Coronary artery (tissue), 2 donors: ENCODE measurements at places on chromosomes 5 and 9.
A peak's percentile ranks its signal among the peaks of the same experiment; 100 is the strongest.

- peak; percentile 11 for DNase-seq
These were observed 155.4 kb downstream of the FSTL4 start for GRCh38 chr5:133456933-133457402.

DNA sequence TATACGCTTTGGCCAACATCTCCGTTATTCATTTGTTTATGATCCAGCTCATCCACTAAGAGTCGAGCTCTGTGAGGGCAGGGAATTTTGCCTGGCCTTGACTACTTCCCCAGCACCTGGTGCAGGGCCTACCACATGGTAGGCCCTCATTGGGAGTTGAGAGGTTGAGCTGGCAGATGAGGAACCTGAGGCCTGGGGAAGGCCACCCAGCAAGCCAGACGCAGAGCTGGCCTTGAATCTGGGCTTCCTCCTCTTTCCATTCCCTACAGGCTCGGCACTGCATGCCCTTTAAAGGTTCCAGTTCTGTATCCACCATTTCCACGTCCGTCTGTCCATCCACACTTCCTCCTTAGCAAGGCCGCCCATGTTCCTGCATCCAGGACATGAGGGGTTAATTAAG lies 24.2 kb downstream of the KCNMB1 start:
- DNase-seq: no peak

DNA sequence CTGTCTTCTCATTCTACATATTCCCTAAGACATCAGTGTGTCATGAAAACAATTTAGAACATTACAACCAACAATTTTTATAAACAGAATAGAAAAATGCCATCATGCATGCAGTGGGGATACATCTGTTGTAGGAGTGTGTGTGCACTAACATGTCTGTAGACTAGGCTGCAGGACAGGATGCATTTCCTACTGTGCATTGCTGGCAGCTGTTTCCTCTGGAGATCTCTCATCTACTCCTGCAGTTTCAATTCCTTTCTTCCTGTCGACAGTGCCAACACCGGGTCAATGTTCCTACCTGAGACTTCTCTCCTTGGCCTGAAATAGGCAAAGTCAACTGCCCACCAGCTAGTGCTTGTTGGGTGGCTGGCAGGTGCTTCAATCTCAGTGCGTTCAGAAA lies 69.8 kb downstream of the ANKH start:
- no peak for DNase-seq

DNA sequence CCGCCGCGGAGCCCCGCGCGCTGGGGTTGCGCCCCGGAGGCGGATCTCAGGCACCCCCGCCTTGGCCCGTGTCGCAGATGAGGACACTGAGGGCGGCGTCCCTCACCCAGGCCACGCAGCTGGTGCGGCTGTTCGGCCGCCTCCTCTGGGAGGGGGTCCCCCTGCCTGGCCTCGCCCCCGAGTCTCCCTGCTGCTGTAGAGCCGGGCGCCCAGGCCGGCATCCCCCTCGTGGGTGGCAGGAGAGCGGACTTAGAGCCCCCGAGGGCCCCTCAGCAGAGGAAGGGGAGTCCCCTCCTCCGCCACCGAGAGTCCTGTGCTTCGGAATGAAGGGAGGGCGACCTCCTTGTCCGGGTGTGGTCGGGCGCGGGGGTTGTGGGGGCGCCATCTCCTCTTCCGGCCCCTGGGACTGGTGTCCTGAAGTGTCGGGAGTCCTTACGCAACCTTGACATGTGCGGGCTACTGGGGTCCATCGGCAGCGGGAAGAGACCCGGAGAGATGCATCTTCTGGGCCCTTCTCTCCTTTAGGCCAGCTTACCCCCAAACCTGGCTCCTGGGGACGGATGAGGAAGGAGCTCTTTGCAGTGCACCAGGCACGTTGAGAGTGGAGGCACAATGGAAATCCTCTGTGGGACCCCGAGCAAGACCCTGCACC lies 11.7 kb upstream of the EXOSC2 start:
- DNase-seq: no peak

GRCh38 chr9:91896513-91897121 lies 53.4 kb downstream of the ROR2 start:
- no peak for DNase-seq
